ENCODE measurements at places on chromosomes 12 and 14. TPM values are rescaled to one million over a fixed set of nuclear protein-coding genes. Genes with fewer than 3 reads are reported as not detected.

DNA sequence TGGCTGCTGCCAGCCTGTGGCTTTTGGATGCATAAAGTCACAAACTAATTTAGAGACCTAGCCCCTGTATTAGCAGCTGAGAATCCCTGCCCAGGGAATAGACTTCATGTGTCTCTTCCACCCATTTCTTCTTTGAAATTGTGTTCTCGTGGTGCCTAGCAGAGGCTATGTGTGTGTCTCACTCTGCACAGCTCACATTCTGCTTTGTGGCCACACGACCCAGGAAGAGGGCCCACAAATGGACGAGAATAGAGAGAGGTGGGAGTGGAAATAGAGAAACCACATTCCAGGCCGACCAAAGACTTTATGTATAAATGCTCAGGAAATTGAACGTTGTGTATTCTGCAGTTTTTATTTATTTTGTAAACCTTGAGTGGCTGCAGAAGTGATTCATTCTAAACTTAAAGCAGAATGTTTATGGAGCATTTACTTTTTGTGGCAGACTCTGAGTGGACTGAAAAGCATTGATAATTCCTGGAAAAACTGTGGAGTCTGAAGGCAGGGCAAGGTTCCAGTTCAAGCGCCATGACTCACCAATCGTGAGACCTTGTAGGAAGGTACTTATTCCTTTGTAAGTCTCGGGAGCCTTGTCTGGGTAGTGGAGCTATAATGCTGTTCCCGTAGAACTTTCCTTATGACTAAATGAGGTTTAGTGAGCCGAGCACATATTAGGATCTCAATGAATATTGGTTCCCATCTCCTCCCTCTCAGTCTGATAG lies 9.1 kb downstream of the B4GALNT3 start:
- DNase-seq, result no peak
- no peaks in the 10 kb centered on the region for H3K36me3 ChIP-seq
- no peak overlapping the region for H3K27ac ChIP-seq

Gene PIWIL1
- not detected for total RNA-seq

- no peak for DNase-seq
- no peaks in the 10 kb centered on the region for H3K36me3 ChIP-seq
- no peak overlapping the region for H3K4me3 ChIP-seq
- H3K27ac ChIP-seq, result no peak overlapping the region
Observed at GRCh38 chr12:7075518-7075917, 15.0 kb downstream of the C1S start.

DNA sequence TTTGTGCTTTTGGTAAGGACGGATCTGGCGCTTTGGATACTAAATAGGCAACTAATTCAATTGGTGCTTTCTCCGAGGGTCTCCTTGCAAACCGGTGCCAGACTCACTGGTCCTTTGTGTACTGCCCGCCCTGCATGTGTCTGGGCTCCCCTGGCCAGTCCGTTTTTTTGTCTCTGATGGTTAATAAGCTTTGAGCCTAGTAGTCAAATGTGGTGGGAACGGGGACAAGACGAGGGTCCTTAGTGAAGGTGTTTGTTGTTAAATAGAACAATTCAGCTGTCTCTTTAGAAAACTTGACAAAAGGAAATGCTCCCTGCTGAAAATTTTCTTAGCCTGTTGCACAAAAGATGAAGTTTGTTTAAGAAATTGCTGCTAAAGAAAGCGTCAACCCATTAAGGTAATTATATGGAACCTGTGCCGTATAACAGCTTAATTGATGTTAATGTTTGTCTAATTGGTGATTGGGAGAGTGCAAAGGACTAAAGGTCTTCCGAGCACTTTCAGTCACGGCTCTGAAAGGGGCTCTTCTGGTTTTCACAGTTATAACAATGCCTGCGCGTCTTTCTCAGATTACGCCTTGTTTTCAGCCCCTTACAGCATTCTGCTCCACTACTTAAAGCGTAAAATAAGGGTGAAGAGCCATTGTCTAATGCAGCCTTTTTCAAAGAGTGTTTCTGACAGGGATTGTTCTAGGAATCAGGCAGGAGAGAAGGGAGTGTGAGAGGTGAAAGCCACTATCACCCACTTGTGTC lies 537.4 kb downstream of the PRKD1 start:
- no peak for DNase-seq
- H3K4me1 ChIP-seq, result no peaks in the 10 kb centered on the region
- H3K27ac ChIP-seq, result no peak overlapping the region
- no peak overlapping the region for H3K4me3 ChIP-seq
- H3K27me3 ChIP-seq, result peaks cover 77% of the 10 kb centered on the region
- H3K36me3 ChIP-seq, result no peaks in the 10 kb centered on the region

- no peaks in the 10 kb centered on the region for H3K27me3 ChIP-seq
- no peak overlapping the region for H3K4me3 ChIP-seq
- H3K4me1 ChIP-seq, result peaks cover 23% of the 10 kb centered on the region
- no peak for DNase-seq
- no peaks in the 10 kb centered on the region for H3K36me3 ChIP-seq
Observed at GRCh38 chr14:61213920-61214319, 67.2 kb downstream of the TMEM30B start.

DNA sequence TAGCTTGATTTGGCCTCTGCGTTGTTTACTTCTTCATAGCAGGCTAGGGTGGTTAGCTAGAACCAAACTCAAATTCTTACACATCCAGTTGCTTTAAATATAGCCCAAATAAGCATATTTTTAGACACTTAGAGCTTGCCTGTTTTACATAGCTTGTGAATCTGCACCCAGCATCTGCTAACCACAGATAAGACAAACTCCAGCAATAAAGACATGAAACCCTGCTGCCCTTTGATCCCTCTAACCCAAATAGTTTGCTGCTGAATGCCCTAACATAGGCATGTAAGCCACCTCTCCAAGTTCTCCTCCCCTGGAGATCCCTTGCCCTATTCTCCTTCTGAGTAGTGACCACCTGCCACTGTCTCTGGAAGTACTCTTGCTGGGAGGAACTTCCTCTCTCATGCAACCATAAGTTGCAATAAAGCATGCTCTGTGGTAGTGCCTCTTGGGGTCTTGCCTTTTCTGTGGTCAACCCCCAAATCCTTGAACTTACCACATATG lies 185.6 kb downstream of the TMEM117 start:
- no peaks in the 10 kb centered on the region for H3K36me3 ChIP-seq
- H3K27ac ChIP-seq, result no peak overlapping the region
- H3K4me1 ChIP-seq, result peaks cover 15% of the 10 kb centered on the region
- H3K4me3 ChIP-seq, result no peak overlapping the region
- H3K27me3 ChIP-seq, result no peaks in the 10 kb centered on the region

GRCh38 chr12:55717011-55718007 lies 1.5 kb downstream of the BLOC1S1 start:
- H3K27me3 ChIP-seq, result no peaks in the 10 kb centered on the region
- H3K36me3 ChIP-seq, result no peaks in the 10 kb centered on the region
- H3K4me3 ChIP-seq, result peak overlapping the region; percentile 91

DNA sequence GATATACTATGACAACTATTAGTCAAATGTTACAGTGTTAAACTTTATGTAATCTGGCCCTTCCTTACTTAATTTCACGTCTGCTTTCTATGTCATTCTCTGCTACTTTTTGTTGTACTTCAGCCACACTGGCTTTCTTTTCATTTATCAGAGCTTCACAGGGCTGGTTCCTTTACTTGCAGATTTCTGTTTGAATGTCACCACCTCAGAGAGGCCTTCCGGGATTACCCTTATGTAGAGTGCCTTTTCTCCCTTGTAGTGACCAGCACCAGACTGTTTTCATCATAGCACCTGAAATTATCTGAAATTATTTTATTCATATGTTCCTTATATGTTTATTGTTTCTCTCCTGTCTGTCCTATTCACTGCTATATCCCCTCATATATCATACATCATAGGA lies 75.4 kb downstream of the TAOK3 start:
- H3K36me3 ChIP-seq, result no peaks in the 10 kb centered on the region
- no peaks in the 10 kb centered on the region for H3K27me3 ChIP-seq
- H3K27ac ChIP-seq, result no peak overlapping the region
- no peak for DNase-seq
- H3K4me1 ChIP-seq, result peaks cover 8% of the 10 kb centered on the region

DNA sequence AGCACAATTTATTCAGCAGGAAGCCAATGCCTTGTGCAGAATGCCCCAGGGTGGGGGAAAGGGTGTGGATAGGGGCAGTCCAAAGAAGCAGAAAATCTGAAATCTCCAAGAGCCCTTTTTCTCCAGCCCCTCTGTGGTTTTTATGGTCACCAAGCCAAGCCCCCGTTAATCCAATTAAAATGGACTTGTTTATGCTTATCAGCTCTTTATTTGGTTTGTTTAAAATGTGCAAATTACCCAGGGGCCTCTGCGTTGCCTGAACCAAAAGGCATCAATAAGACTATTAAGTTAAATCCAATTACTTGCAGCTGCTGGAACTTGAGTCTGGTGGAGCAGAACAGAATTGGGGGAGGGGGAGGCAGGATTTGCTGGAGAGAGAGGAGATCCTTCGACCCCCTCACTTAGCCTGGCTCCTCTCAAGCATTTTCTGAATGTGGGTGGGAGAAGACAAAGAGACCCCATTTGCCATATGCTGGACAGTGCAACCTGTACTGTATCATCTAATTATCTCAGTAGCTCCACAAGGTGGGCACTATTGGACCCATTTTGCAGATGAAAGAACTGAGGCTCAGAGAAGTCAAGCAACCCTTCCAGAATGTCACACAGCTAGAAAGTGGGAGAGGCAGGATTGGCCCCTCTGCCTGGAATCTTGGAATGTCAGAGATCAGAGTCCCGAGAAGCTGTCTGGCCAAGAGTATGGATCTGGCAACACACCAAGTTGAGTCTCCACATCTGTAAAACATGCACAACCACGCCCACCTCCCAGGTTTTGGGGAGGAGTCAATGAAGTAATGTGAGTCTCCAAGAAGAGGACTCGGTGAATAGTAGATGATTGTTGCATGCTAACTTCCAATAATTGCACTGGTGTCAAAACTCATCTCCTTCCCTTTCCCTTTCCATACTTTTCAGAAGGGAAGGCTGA lies 66.9 kb downstream of the CMKLR1 start:
- H3K27me3 ChIP-seq, result peaks cover 7% of the 10 kb centered on the region
- peak; percentile 76 for DNase-seq
- H3K4me1 ChIP-seq, result peaks cover 27% of the 10 kb centered on the region
- H3K36me3 ChIP-seq, result no peaks in the 10 kb centered on the region
- H3K27ac ChIP-seq, result peak overlapping the region; percentile 6

- no peaks in the 10 kb centered on the region for H3K4me1 ChIP-seq
- no peaks in the 10 kb centered on the region for H3K36me3 ChIP-seq
- peaks cover 13% of the 10 kb centered on the region for H3K27me3 ChIP-seq
- DNase-seq, result no peak
Observed at GRCh38 chr14:106393742-106394141, 867.4 kb downstream of the TMEM121 start.

DNA sequence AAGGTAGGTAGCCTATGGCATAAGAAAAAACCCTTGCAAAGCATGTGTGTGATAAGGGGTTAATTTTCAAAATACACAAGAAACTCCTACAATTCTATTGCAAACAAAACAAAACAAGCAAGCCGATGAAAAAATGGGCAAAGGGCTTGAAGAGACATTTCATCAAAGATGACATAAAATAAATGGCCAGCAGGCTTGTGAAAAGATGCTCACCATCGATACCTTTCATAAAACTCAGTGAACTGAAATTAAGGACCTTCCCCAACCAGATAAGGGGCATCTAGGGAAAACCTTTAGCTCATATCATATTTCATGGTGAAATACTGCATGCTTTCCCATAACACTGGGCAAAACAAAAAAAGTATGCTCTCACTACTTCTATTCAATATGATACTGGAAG lies 131.2 kb downstream of the PPM1H start:
- H3K4me1 ChIP-seq, result no peaks in the 10 kb centered on the region
- H3K4me3 ChIP-seq, result no peak overlapping the region
- no peaks in the 10 kb centered on the region for H3K36me3 ChIP-seq

DNA sequence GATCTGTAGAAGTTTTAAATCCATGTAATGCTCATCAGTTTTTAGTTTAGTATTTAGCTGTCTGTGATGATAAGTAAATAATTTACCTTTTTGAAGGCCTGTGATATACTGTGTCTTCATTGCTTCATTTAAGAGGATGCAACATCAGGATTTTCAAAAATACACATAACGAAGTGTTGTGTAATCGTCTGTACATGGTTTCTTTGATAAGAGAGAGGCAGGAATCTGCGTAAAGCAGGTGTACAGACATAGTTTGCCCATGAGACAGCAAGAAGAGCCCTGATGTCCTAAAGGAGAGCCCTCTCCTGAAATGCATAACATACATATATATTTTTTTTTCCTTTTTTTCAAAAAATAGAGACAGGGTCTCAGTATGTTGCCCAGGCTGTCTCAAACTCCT lies 44.8 kb downstream of the RASSF3 start:
- H3K36me3 ChIP-seq, result no peaks in the 10 kb centered on the region
- no peak overlapping the region for H3K27ac ChIP-seq

DNA sequence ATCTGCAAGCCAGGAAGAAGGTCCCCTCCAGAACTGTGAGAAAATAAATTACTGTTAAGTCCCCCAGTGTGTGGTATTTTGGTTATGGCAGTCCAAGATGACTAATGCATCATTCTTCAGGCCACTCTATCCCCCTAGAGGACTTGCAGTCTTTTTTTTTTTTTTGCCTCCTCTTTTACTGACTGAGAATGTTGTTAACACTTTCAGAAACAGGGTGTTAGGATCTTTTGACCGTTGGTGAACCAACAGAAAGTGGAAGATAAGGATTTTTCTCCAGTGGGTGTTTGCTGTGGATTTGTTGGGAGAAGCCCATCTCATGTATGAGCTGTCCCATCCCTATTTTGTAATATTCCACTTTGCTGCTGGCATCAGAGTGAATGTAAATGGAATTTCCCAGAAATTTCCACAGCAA lies 37.8 kb downstream of the MARK3 start:
- H3K27ac ChIP-seq, result peak overlapping the region; percentile 53
- no peak overlapping the region for H3K4me3 ChIP-seq
- H3K27me3 ChIP-seq, result no peaks in the 10 kb centered on the region
- no peaks in the 10 kb centered on the region for H3K36me3 ChIP-seq
- peaks cover 41% of the 10 kb centered on the region for H3K4me1 ChIP-seq
- DNase-seq, result peak; percentile 70

- H3K27me3 ChIP-seq, result no peaks in the 10 kb centered on the region
- no peaks in the 10 kb centered on the region for H3K4me1 ChIP-seq
- no peak overlapping the region for H3K4me3 ChIP-seq
- no peak overlapping the region for H3K27ac ChIP-seq
Observed at GRCh38 chr14:68723808-68724268, 69.0 kb downstream of the ZFP36L1 start.

DNA sequence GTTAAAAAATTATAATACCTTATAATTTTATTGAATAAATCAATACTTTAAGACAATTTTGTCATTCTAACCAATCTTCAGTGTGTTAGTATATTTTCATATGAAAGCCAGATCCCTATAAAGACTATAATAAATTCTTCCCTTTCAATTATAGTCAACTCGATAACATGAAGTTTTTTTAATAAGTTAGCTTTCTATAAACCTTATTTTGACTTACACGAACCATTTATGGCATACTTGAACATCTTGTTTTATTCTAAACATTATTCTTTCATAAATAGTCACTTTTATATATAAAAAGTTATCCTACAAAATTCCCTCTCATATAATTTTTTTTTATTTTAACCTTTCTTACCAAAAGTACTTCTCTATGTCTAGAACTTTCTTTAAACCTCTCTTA lies 1002.3 kb downstream of the TMEM121 start:
- no peak overlapping the region for H3K27ac ChIP-seq
- no peak overlapping the region for H3K4me3 ChIP-seq
- H3K27me3 ChIP-seq, result no peaks in the 10 kb centered on the region
- H3K4me1 ChIP-seq, result no peaks in the 10 kb centered on the region
- DNase-seq, result no peak

Gene LRFN5
- 43.0 TPM for total RNA-seq

GRCh38 chr12:114438635-114439256 lies 32.8 kb upstream of the TBX5 start:
- H3K27ac ChIP-seq, result no peak overlapping the region
- no peak overlapping the region for H3K4me3 ChIP-seq
- peaks cover 51% of the 10 kb centered on the region for H3K27me3 ChIP-seq
- no peak for DNase-seq
- no peaks in the 10 kb centered on the region for H3K4me1 ChIP-seq

Gene ZBTB42
- total RNA-seq, result 2.1 TPM

Gene TMEM229B
- total RNA-seq, result 0.28 TPM

All from A673 (cell line).